ENCODE measurements at places on chromosomes 11 and 22. TPM values are rescaled to one million over a fixed set of nuclear protein-coding genes. Genes with fewer than 3 reads are reported as not detected.

DNA sequence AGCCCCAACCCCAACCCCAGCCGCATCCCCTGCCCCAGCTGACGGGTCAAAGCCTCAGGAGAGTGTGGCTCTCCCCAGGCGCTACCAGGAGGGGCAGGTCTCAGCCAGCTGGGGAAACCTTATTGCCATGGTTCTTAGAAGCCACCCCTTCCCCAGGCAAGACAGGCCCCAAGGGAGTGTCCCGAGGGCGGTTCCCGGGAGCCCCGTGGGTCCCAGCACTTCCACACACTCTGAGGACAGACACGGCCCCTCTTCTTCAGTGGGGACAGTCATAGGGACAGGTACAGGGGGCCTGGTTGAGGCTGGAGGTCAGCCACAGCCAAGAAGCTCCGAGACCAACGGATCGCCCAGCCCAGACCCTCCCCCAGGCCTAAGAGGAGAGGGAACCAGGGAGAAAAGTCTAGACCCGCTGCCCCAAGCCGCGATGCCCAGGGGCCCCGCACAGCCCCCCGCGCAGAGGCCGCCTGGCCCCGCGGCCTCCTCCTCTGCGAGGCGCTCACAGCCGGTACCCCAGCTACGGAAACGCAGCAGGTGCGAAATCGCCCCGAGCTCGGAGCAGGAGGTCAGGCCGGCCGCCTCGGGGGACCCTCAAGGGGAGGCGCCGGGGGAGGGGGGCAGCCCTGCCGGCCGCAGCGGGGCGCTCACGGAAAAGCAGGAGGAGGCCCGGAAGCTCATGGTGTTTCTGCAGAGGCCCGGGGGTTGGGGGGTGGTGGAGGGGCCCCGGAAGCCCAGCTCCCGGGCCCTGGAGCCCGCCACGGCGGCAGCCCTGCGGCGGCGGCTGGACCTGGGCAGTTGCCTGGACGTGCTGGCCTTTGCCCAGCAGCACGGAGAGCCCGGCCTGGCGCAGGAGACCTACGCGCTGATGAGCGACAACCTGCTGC is 2.6 kb downstream of the KLHDC7B start:
- DNase-seq: peak; percentile 92

DNA sequence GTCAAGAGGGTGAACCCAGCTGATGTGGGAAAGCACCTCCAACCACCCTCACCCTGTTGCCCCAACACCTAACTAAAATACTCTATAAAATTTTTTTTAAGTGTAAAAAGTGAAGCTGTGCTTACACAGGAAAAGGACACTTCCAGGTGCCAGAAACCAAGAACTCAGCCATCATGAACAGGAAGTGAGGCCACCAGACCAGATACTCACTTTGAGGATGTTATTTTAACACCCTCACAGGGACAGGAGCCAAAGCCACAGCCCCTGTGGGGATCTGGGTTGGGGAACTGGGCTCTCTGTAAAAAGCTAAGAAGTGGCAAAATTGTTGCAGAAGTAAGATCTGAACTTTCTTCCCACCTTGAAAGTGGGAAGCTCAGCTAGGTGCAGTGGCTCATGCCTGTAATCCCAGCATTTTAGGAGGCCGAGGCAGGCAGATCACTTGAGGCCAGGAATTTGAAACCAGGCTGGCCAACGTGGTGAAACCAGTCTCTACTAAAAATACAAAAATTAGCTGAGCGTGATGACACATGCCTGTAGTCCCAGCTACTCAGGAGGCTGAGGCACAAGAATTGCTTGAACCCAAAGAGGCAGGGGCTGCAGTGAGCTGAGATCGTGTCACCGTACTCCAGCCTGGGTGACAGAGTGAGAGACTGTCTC is 3.8 kb downstream of the RSPH14 start:
- DNase-seq: no peak

- DNase-seq: no peak
Observed at GRCh38 chr11:211295-211694, 3.8 kb downstream of the RIC8A start.

The MMP7 gene
- 0.34 TPM for total RNA-seq

DNA sequence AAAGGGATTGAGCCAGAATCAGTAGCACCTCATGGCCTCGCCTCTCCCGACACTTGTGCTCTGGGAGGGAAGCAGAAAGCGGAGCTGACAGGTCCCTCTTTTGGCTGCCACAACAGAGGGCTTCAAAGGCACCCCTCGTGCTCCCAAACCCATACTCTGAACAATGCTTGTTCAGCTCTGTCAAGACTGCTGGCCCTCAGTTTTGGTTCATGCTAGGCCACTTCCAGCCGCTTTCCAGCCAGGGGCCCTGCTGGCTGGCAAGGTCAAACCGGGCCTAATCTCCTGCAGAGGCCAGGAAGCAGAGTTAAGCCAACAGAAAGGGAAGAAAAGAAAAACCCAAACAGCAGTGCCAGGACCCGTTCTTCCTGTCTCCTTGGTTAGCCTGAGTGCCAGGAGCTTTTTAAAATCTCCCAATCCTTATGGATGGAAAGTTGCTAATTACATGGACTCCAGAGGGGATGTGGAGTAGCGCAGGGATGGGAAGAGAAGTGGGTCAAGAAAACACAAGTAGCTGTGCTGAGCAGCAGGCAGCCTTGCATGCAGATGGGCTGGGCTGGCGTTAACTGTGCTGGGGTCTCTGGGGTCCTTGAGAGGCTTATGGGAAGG is 150.6 kb downstream of the GRIK4 start:
- peak; percentile 48 for DNase-seq

DNA sequence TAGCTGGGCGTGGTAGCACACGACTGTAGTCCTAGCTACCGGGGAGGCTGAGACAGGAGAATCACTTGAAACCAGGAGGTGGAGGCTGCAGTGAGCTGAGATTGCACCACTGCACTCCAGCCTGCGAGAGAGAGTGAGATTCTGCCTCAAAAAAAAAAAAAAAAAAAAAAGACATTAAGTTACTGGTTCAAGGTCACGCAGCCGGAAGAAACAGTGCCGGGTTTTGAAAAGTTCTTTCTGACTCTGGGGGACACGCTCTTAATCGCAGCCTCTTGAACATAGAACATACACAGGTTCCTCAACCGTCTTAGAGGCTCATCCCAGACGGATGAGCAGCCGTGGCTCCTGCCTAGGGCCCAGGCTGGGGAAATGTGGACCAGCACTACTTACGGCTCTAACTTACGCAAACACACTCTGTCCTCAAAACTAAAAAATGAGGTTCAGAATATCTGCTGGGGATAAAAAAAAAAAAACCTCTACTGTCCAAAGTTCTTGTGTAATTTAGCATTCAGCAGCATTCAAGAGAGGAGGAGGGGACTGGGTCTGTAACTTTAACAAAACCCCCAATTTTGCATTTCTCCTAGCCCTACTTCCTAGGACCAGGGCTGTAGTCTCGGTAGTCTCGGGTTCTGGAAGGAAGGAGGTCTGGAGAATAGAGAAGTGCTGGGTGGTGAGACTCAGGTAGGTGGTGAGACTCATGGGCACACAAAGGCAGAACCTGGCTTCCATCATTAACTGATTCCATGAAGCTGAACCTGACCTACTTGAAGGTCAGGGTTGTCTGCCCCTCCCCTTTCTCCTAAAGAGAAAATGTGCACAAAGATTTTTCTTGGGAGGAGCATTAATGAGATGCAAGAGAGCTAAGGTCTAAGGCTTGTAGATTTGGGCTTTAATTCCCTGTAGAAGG is 6.0 kb downstream of the SPTBN2 start:
- no peak for DNase-seq

DNA sequence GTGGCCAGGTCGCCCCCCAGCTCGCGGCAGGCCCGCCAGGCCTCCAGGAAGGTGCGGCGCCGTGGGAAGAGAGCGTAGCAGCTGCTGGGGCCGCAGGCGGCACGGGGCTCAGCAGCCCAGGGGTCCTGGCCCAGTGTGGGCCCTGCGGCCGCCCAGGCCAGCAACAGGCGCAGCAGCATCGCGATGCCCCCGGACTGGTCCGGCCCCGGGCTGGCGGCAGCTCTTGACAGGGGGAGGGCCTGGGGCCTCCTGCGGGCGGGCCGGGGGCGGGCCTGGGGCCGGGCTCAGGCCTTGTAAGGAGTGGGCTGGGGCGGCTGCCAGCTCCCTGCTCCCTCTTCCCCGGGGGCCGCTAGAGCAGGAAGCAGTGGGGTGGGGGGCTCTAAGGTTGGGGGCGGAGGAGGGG is at the start of gene CD248:
CD248 (minus strand) TSS at position 196 of the 403 bp plus-strand sequence; CDS start at position 179, 17 bp downstream.
- DNase-seq: peak; percentile 84

The OR6T1 gene
- total RNA-seq: not detected

DNA sequence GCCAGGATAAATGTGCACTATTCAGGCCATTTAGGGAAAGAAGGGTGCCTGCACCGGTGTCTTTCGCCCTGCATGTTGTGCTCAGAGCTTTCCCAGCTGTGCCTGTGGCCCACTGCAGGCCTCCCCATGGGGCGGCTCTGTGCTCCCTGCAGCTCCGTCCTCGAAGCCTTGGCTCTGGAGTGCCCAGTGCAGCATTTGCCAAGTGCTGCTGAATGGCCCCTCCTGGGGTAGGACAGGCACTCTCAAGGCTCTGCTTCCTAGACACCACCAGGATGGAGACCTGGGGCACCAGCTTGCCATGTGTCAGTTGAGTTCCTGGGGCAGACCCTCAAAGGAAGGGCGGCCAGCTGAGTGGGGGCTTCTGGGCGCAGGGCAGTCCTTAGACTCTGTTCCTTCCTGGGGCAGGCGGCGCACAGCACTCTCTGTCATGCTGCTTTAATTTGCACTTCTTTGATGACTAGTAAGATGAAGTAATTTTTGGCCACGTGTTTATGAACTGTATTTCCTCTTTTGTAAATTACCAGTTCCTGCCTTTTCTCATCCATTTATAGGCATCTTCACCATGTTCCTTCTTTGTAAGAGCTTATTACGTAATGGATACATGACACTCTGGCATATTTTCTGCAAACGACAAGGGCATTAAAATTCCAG is 32.1 kb upstream of the GNB1L start:
- DNase-seq: peak; percentile 91

DNA sequence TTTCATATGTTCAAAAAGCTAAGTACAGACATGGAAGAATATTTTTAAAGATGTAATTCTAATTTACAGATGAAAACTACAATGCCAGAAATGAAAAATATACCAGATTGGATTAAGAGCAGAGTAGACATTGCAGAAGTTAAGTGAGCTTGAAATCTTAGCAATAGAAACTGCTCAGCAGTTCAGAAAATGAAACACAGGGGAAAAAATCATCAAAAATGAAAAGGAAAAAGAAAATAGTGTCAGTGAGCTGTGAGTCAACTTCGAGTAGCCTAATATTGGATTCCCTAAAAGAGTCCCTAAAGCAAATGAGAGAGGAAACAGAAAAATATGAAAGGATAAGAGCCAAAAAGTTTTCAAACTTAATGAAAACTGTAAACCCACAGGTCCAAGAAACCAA is 25.8 kb upstream of the IL10RA start:
- DNase-seq: no peak

- no peak for DNase-seq
Observed at GRCh38 chr11:125663910-125664309, 16.7 kb downstream of the ACRV1 start.

- DNase-seq: no peak
Observed at GRCh38 chr11:65615950-65616574, 486 bp downstream of the PCNX3 start.

GRCh38 chr11:62771144-62772021 is at the start of gene TAF6L:
TAF6L (plus strand) TSS chr11:62771396; CDS start chr11:62775784, 4,388 bp downstream.
- peak; percentile 97 for DNase-seq

DNA sequence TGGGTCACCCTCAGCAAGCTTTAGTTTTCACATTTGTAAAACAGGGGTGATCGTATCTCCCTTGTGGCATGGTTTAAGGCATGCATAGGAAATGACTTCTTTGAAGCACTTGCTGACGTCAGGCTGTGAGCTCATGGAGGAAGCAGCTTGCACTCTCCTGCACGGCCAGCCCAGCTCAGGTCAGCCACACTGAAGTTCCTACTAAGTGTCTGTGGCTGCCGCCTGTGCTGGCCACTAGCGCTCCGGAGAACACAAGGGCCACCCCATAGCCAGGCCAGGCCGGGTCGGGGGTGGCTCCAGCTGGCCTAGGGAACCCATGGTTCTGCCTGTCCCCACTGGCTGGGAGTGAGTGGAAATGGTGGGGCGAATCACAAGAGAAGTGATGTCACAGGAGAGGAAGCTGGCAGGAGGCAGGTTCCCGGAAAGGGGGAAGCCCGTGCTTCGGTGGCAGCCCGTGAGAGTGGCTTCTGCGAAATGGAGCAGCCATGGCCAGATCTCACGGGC is 28.2 kb downstream of the KCTD17 start:
- DNase-seq: peak; percentile 83

The SMTNL1 gene
- total RNA-seq: not detected

DNA sequence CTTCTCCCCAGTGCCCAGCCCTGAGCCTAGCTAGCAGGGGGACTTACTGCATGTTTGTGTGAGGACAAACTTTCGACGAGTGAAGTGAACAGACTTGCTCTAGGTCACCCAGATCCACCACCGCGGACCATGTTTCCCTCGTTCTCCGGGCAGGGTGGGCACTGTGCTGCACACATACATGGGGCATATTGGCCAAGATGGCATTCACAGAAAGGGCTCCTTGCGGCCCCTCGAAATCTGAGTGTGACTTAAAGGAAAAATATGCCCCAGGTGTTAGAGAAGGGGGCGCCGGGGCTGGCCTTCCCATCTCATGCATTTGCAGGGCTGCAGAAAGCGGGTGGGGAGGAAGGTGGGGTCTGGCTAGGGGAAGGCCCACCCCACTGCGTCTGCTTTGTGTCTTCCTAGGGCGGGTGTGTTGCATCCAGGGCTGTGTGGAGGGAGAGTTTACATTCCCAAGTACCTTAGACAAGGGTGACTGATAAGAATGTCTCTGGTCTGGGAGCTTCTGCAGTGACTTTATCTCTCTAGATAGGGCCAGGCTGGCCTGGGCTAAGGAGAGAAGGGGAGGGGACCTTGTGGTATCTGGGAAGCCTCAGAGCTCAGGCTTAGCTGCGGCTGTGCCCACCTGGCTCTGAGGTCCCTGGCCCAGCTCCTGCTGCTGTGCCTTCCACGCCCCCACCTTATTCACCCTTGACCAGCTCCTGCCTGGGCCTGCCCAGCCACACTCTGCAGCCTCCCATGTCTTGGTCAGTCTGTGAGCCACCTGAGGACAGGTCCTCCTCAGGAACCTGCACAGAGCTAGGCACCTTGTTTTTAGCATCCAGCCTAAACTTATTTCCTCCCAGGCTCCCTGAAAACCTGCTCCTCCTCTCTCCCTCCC is 45.8 kb downstream of the LRRC32 start:
- DNase-seq: peak; percentile 60
